ENCODE measurements at places on chromosomes 1 and 21. TPM values are rescaled to one million over a fixed set of nuclear protein-coding genes. Genes with fewer than 3 reads are reported as not detected.

GRCh38 chr1:171793636-171794035 is 12.2 kb downstream of the METTL13 start:
- no peaks in the 10 kb centered on the region for H3K27me3 ChIP-seq
- H3K27ac ChIP-seq, result no peak overlapping the region
- H3K36me3 ChIP-seq, result peaks cover 43% of the 10 kb centered on the region

DNA sequence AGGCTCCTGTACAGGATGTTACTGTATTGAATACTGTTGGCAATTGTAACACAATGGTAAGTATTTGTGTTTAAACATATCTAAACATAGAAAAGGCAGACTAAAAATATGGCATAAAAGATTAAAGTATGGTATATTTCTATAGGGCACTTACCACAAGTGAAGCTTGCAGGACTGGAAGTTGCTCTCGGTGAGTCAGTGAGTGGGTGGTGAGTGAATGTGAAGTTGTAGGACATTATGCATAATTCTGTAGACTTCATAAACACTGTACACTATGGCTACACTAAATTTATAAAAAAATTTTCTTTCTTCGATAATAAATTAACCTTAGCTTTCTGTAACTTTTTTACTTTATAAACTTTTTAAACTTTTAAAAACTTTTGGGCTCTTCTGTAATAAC is 13.7 kb upstream of the TRIM62 start:
- H3K27ac ChIP-seq, result no peak overlapping the region
- no peaks in the 10 kb centered on the region for H3K4me1 ChIP-seq
- no peaks in the 10 kb centered on the region for H3K27me3 ChIP-seq
- no peak for DNase-seq
- no peak overlapping the region for H3K4me3 ChIP-seq
- no peaks in the 10 kb centered on the region for H3K36me3 ChIP-seq

GRCh38 chr1:57088653-57089052 is 122.8 kb upstream of the C8B start:
- no peak overlapping the region for H3K27ac ChIP-seq
- H3K4me3 ChIP-seq, result no peak overlapping the region
- H3K27me3 ChIP-seq, result no peaks in the 10 kb centered on the region
- no peak for DNase-seq
- no peaks in the 10 kb centered on the region for H3K4me1 ChIP-seq
- H3K36me3 ChIP-seq, result no peaks in the 10 kb centered on the region

DNA sequence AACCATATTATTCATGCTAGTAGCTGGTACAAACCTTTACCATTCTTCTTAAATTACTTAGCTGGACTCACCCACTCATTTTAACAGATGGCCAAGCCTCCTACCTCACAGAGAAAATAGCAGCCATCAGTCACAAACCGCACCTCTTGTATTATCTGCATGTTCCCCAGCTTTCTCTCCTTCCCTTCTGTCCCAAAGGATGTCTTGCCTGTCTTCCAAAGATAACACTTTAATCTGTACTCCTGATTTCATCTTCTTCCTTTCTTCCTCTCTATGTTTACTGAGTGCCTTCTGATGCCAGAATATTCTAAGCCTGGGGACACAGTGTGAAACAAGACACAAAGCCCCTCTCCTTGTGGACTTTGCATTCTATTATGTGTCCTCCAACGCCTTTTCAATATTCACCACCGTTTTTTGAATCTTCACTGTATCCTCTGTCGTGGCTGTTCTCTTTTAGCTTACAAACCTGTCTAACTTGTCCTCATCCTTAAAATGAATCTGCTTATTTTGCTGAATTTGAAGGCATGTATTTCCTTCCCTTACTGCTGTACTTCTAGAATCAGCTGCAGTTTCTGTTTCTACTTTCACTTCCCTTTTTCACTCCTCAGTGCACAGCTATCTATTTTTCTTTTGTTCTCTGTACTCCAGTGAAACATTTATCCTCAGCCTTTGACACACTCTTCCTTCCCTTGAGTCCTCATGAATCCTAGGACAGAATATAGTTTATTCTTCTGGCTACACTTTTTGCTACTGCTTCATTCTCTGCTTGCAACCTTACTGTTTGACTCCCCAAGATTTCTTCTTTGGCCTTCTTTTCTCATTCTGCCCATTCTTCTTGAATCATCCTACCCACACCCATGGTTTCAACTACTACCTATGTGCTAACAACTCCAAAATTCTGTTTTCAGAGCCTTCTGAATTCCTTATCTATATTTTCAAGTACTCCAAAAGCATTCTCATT is 216.9 kb upstream of the SAMSN1 start:
- no peaks in the 10 kb centered on the region for H3K36me3 ChIP-seq
- H3K4me3 ChIP-seq, result no peak overlapping the region
- H3K4me1 ChIP-seq, result no peaks in the 10 kb centered on the region
- peak; percentile 12 for DNase-seq

- H3K27me3 ChIP-seq, result no peaks in the 10 kb centered on the region
- H3K4me1 ChIP-seq, result no peaks in the 10 kb centered on the region
- H3K4me3 ChIP-seq, result no peak overlapping the region
- H3K27ac ChIP-seq, result no peak overlapping the region
- H3K36me3 ChIP-seq, result no peaks in the 10 kb centered on the region
Measured at GRCh38 chr1:233599542-233600073, 14.3 kb upstream of the KCNK1 start.

DNA sequence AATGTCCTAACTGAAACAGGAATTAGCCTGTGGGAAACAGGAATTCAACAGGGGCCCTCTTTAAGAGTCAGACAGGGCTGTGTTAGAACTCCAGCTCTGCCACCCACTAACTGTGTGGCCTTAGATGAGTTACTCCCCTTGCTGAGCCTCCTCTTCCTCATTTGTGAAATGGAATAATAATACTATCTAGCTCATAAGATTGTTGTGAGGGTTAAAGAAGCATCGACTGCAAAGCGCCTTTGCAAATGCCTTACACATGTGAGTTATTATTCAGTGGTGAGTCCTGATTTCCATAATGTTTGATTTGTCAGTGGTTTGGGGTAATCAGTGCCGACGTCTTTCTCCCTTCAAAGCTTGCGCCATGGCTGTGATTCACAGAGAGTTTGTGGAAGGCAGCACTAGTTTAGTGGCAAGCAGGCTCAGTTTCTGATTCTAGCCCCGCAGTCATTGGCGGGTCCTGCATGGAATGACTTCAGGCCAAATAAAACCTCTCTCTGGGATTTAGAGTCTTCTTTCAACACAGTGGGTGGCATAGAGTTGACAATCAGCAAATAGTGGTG is 388.5 kb downstream of the PLPP3 start:
- no peaks in the 10 kb centered on the region for H3K27me3 ChIP-seq
- no peaks in the 10 kb centered on the region for H3K36me3 ChIP-seq
- no peaks in the 10 kb centered on the region for H3K4me1 ChIP-seq
- no peak for DNase-seq

DNA sequence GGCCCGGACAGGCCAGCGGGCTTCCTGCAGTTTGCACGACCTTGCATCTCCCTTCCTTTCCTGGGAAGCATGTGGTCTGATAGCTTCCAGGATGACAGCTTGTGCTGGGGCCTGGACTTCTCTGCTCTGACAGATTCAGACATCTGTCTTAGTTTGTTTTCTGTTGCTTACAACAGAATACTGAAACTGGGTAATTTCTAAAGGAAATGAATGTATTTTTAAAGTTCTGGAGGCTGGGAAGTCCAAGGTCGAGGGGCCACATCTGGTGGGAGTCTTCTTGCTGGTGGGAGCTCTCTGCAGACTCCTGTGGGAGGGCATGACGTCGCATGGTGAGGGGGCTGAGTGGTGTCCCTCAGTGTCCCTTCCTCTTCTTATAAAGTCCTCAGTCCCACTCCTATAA is 35.3 kb upstream of the TENT5B start:
- H3K36me3 ChIP-seq, result no peaks in the 10 kb centered on the region
- H3K4me1 ChIP-seq, result no peaks in the 10 kb centered on the region
- H3K4me3 ChIP-seq, result no peak overlapping the region
- H3K27ac ChIP-seq, result no peak overlapping the region

DNA sequence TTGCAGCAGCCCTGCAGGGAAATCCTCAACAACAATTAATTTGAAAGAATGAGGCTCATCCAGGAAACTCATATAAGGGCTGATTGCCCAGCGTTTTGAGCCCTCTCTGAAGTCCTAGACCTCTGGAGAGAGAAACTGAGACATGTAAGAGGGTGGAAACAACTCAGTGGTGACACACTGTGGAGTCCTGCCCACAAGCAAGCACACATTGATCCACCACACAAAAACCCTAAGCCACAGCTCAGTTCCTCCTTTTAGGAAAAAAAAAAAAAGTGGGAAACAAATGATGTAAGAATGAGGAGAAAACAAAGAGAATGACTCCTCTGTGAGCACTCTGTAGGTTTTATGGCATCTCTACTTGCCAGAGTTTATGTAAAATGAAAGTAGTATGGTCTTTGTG is 22.9 kb upstream of the PLA2G5 start:
- no peaks in the 10 kb centered on the region for H3K27me3 ChIP-seq
- DNase-seq, result no peak
- H3K4me1 ChIP-seq, result no peaks in the 10 kb centered on the region
- H3K27ac ChIP-seq, result no peak overlapping the region

- no peaks in the 10 kb centered on the region for H3K27me3 ChIP-seq
- peaks cover 2% of the 10 kb centered on the region for H3K4me1 ChIP-seq
- H3K36me3 ChIP-seq, result no peaks in the 10 kb centered on the region
- DNase-seq, result no peak
- no peak overlapping the region for H3K27ac ChIP-seq
Measured at GRCh38 chr21:38531039-38531541, 32.8 kb upstream of the ERG start.

- H3K4me1 ChIP-seq, result no peaks in the 10 kb centered on the region
- H3K4me3 ChIP-seq, result no peak overlapping the region
- H3K36me3 ChIP-seq, result no peaks in the 10 kb centered on the region
- no peak overlapping the region for H3K27ac ChIP-seq
- DNase-seq, result no peak
- H3K27me3 ChIP-seq, result no peaks in the 10 kb centered on the region
Measured at GRCh38 chr1:223211323-223211985, 68.4 kb upstream of the TLR5 start.

- H3K27me3 ChIP-seq, result no peaks in the 10 kb centered on the region
- no peak overlapping the region for H3K4me3 ChIP-seq
- no peak overlapping the region for H3K27ac ChIP-seq
- H3K36me3 ChIP-seq, result no peaks in the 10 kb centered on the region
Measured at GRCh38 chr1:160007577-160008200, 24.1 kb downstream of the PIGM start.

DNA sequence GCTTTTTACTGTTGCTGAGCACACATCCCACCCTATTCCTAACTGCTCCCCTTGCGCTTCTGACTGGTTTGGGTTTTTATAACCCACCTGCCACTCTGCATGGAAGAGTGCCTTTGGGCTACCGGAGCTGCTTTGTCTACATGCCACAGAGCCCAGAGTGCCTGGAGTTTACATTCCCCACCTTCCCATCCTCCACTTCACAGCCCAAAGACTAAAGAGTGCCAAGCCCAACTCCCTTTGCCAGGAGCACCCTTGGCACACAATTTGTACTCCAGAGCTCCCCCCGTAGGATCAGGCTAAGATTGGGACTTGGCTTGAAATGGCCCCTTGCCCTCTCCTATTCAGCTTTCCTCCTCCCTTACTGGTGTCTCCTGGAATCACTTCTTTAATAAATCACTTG is 63.3 kb downstream of the LHX9 start:
- no peak overlapping the region for H3K27ac ChIP-seq
- no peaks in the 10 kb centered on the region for H3K36me3 ChIP-seq
- H3K27me3 ChIP-seq, result no peaks in the 10 kb centered on the region

DNA sequence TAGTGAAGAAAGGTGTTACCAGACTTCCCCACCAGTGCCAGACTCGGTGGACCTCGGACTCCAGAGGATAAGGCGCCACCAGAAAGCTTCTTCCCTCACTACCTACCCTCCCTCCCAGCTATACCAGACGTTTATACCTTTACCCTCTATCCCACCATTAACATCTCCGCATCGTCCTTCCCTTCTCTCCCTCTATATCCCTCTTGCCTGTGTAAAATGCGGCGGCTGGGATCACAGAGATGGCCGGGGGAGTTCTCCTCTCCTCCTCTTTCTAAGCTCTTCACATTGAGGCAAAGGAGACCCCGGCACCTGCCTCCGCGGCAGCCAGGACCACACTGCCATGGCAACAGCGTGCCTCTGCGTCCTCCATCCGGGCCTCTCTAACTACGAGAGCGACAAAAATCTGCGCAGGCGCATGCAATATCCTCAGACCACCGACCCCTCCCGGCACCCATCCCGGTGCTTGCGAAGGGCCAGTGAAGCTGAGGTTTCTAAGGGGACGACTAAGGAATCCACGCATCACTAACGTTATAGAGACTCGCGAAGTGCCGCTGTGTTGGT is at the start of gene CCDC181:
Gene CCDC181, minus strand, starts transcription at position 394 of the 561 bp plus-strand sequence. CDS start 2,547 bp downstream, outside the sequence.
- DNase-seq, result no peak
- H3K27me3 ChIP-seq, result peaks cover 11% of the 10 kb centered on the region
- H3K27ac ChIP-seq, result no peak within 1 kb of the TSS
- no peaks in the 10 kb centered on the region for H3K36me3 ChIP-seq

DNA sequence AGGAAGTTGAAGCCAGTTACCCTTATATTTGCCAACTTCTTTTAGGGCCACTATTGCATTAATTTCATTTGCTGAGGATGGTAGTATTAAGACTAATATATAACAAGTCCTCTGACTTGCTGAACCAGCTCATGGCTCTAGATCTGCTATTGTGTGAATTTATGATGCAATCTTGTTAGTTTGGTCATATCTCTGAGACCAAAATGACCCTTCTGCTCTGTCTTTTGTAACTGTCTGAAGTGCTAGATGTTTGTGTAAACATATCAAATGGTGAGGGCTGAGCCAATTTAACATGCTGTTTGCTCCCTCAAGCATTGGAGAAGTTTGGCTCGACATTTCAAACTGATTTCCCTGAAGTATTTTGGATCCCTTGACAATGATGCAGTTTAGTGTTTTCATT is 106.9 kb upstream of the PTGFR start:
- H3K36me3 ChIP-seq, result no peaks in the 10 kb centered on the region
- no peaks in the 10 kb centered on the region for H3K27me3 ChIP-seq
- no peaks in the 10 kb centered on the region for H3K4me1 ChIP-seq
- H3K4me3 ChIP-seq, result no peak overlapping the region
- DNase-seq, result no peak
- H3K27ac ChIP-seq, result no peak overlapping the region

GRCh38 chr1:60035921-60036320 is 37.6 kb downstream of the C1orf87 start:
- H3K4me1 ChIP-seq, result peaks cover 11% of the 10 kb centered on the region
- H3K27me3 ChIP-seq, result no peaks in the 10 kb centered on the region
- no peaks in the 10 kb centered on the region for H3K36me3 ChIP-seq
- no peak for DNase-seq
- no peak overlapping the region for H3K4me3 ChIP-seq

FAM229A gene
- polyA plus RNA-seq, result 44.9 TPM

CYP4X1 gene
- polyA plus RNA-seq, result 5.5 TPM

KCNJ6 gene
- not detected for polyA plus RNA-seq

DENND2C gene
- not detected for polyA plus RNA-seq

GBP2 gene
- polyA plus RNA-seq, result 90.8 TPM

MIXL1 gene
- 0.15 TPM for polyA plus RNA-seq

KIF17 gene
- polyA plus RNA-seq, result 1.3 TPM
